Stimulated activated CD8-positive, alpha-beta memory T cell treated with anti-CD3 and anti-CD28 coated beads, Interleukin-4, amount 100 ng/mL, for 1 hour (primary cell): ENCODE measurements at places on chromosomes 11 and 22.

DNA sequence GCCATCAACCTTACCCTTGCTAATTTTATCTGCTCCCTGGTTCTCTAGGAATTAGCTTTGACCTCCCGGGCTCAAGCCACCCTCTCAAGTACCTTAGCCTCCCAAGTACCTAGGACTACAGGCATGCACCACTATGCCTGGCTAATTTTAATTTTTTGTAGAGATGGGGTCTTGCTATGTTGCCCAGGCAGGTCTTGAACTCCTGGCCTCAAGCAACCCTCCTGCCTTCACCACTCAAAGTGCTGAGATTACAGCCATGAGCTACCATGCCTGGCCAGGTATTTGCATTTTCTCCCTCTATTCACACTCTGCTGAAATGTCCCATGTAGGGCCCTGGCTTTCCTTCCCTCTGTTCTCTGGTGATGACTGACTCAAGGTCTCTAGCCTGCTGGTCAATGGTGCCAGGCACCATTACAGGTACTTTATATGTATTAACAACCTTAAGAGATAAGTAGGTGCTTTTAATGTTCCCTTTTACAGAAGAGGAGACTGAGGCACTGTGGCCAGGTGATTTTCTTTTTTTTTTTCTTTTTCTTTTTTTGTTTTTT lies 8.5 kb upstream of the WDR74 start:
- DNase-seq: no peak

DNA sequence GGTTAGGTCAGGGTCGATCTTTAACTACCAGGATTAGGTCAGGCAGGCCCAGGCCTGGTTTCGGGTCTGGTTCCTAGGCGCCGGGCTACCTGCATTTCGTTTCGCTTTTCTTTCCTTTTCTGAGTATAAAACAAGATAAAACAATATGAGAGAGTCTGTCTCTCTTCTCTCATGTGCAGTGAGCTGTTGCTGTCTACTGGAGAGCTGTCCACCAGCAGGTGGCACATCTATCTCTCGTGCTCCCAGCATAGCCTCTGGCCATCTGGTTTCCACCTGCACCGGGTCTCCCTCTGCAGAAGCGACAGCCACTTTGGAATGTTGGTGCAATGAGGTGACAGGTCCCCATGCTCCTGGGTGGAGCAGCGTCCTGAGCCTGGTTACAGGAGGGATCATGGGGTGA lies 27.6 kb downstream of the RIBC2 start:
- no peak for DNase-seq

DNA sequence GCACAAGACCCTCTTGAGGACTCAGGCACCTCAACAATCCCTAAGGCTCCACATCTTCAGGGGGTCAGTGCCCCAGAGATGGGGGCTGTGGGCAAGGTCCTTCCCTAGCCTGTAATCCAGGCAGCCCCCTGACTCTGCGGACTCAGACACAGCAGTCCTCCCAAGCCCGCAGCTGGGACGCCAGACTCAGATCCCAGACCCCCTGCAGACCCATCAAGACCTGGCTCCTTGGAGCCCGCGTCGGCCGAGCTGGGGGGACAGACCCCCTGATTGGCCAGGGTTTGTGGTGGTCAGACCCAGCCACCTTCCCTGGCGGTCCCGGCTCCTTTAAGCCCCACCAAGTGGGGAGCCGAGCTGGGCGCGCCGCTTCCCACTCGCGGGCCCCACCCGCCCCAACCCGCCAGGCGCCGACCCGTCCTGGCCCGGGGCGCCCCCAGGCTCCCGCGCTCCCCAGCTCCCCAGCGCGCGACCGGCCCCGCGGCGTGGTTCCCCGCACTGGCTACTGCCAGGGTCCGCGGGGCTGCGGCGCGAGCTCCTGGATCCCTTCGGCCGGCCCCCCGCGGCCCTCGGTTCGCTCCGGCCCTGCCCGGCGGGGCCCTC lies 458 bp downstream of the OSBPL5 start:
- no peak for DNase-seq

- DNase-seq: no peak
Observed at GRCh38 chr22:41847300-41847699, 14.4 kb downstream of the SREBF2 start.
